ENCODE measurements at places on chromosomes 11 and 22.

- no peak for DNase-seq
These were observed 28.5 kb downstream of the CUL5 start for GRCh38 chr11:108037211-108037610.

- DNase-seq = no peak
These were observed 292.3 kb upstream of the FAT3 start for GRCh38 chr11:91932151-91932821.

GRCh38 chr11:8717876-8718753, 35.5 kb downstream of the RPL27A start:
- DNase-seq = no peak

DNA sequence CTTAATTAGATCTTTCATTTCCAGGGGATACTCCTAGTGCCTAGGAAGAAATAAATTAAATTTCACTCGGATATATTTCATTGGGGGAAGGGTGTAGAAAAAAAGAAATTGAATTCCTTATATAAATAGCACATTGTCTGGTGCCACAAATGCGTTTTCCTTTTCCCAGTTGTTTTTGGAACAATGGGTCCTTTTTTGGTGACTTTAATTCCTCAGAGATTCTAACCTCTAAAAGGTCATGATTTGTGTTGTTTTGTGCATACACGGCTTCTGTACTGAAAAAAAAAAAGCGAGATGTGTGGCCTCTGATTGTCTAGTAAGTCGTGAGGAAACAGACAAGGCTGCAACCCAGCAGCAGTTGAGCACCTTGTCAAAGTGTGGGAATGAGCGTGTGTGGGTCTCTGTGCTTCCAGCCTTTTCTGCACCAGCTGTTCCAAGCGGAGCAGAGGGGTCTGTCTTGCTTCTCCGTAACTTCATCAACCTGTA, 64.5 kb upstream of the CRTAM start:
- no peak for DNase-seq

GRCh38 chr11:102467853-102468580, 15.5 kb upstream of the TMEM123 start:
- DNase-seq = no peak

GRCh38 chr11:12973528-12974181, 35.5 kb upstream of the RASSF10 start:
- no peak for DNase-seq

DNA sequence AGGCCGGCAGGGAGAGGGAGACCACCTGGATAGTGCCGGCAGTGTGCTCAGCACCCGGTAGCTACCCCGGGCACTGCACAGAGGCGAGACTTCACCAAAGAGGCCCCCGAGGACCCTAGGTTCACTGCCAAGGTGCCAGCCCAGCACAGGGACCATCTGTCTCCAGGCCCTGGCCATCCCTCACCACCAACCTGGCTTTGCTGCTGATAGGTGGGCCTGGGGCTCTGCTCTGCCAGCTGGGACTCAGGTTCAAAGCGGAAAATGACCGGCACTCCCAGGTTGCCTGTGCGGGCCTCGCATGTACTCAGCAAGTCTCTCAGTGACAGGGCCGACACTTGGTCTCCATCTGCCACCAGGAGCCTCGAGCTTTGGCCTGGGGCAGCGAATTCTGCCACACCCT, 812.2 kb downstream of the BRD1 start:
- no peak for DNase-seq

- no peak for DNase-seq
These were observed 101.9 kb downstream of the MICAL2 start for GRCh38 chr11:12212174-12212820.

DNA sequence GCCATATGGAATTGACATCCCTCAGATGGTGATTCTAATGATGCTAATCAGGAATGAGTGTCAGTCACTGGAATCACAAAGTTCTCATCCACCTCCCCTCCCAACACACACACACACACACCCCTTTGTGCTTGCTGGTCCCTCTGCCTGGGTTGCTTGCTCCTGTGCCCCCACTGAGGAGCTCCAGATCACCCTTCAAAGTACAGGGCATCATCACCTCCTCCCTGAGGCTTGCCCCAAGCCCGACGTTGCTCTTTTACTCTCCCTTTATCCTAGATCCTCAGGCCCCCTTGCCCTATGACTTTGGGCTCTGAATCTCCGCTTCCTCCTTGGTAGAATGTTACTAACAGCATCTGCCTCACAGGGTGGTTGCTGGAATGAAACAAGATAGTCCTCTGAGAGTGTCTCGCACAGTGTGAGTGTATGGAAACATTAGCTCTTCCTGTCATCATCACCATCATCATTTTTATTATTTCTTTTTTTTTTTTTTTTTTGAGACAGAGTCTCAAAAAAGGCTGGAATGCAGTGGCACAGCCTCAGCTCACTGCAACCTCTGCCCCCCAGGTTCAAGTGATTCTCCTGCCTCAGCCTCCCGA, 3.4 kb downstream of the TOM1 start:
- no peak for DNase-seq

DNA sequence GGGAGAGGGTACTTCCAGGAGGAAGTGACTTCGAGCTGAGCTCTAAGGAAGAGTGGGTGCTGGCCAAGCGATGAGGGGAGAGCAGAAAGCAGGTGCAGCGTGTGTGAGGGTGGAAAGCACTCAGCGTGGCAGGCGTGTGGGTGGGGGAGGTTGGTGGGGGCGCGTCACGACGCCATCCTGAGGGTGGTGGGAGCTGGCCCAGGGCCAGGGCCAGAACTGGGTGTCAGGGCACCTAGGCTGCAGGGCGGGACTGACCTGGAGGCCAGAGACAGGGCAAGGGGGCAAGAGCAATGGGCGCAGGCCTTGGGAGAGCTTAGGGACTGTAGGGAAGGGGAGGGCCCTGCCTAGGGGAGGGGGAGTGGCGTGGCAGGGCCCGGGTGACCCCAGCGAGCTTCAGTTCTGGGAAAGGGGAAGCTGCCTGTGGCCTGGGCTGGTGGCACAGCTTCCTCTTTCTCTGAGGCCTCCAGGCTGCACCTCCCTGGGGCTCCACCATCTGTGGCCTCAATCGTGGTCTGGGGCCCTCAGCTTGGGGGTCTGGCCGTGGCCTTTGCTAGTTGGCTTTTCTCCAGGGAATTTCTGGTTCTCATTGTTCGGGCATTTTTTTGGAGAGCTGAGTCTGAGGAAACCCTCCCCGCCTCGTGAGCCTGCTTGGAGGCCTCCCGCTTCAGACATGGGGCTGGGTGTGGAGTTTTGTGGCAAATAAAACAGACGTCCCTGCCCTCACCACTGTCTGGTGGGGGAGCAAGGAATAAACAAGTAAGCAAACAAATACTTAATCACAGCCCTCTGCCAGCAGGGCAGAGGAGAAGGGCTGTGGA, 8.9 kb downstream of the RELT start:
- no peak for DNase-seq
